ENCODE measurements at places on chromosomes 1 and 21. TPM values are rescaled to one million over a fixed set of nuclear protein-coding genes. Genes with fewer than 3 reads are reported as not detected.
A peak's percentile ranks its signal among the peaks of the same experiment; 100 is the strongest.

The FUCA1 gene
- total RNA-seq: 8.3 TPM

- no peak for DNase-seq
- H3K27ac ChIP-seq: no peak overlapping the region
- no peaks in the 10 kb centered on the region for H3K4me1 ChIP-seq
- H3K27me3 ChIP-seq: peaks cover 3% of the 10 kb centered on the region
- H3K36me3 ChIP-seq: peaks cover 69% of the 10 kb centered on the region
These were observed 96.5 kb upstream of the BTG3 start for GRCh38 chr21:17709266-17709611.

The TCHHL1 gene
- not detected for total RNA-seq

DNA sequence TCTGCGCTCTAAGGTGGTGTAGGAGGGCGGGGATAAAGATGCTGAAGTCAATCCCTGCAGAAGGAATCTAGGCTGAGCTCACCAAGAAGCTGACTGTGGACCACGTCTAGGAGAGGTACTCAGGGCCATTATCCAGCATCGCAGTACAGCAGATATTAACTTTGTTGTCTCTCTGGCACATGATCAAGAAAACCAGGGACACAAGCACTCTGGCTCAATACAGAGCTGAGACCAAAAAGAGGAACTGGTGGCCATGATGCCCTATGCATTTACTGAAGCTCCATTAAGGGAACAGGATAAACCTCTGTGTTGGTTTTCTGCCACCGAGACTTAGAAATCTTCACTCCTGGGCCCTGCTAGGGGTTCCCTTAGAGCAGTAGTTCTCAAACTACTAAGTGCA lies 38.0 kb upstream of the ANGPTL7 start:
- no peak overlapping the region for H3K4me3 ChIP-seq
- no peak overlapping the region for H3K27ac ChIP-seq
- DNase-seq: no peak
- peaks cover 28% of the 10 kb centered on the region for H3K36me3 ChIP-seq

The ACKR1 gene
- 0.63 TPM for total RNA-seq

The CAPZB gene
- total RNA-seq: 380 TPM

DNA sequence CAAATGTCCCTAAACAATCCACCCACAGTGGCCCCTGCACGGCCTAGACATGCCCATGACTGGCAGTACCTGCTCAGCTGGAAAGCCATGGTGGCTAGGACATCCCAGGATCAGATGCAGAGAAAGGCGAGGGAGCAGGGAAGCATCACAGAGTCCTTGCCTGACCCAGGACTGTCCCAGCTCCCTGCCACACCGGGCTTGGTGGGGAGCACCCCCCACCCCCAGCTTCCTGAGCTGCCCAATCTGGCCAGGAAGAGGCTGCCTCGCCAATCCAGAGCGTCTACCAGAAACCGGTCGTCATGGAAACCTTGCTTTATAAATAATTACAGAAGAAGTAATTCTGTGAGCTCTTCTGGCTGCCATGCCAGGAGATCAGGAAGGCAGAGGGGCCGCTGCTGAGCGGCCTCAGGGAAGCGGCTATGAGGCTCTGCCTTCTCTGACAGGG lies 34.8 kb downstream of the ACOT7 start:
- no peak overlapping the region for H3K4me3 ChIP-seq
- DNase-seq: no peak
- H3K4me1 ChIP-seq: peaks cover 49% of the 10 kb centered on the region
- H3K27me3 ChIP-seq: no peaks in the 10 kb centered on the region

DNA sequence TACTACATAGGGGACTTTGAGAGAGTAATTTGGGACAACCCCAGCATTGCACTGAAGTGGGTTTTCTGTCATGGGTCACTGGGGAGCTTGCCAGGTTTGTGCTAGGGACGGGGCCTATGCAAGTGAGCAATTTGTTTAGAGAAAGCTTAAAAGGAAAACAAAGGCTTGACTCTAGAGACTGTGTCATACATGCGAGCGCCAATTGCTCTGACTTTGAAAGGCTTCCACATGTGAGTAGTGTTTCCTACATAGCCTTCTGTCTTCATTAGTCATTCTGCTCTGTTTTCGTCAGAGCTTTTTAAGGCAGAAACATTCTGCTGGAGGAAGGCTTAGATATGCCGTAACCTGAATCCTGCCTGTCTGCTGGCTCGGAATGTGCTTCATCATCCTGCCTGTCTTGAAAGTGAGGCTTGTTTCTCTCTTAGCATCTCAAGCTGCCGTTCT lies 28.4 kb downstream of the TRIM45 start:
- H3K4me1 ChIP-seq: peaks cover 15% of the 10 kb centered on the region
- DNase-seq: no peak
- H3K36me3 ChIP-seq: peaks cover 79% of the 10 kb centered on the region
- peak overlapping the region; percentile 77 for H3K27ac ChIP-seq
- H3K27me3 ChIP-seq: no peaks in the 10 kb centered on the region

DNA sequence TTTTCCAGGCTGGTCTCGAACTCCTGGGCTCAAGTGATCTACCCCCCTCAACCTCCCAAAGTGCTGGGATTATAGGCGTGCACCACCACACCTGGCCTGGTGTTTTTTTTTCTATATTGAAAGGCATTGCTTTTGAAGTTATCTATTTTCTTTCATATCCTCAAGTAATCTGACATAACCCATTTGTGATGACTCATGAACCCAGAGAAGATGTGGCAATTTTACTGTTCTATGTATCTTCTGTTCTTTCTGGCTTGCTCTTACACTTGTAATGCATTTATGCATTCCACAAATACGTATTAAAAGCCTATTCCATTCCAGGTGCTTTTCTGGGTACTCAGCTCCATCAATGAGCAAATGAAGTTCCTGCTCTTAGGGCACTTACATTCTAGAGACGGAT lies 29.9 kb upstream of the ERRFI1 start:
- 0 out of 2 replicates have a peak, but pooled peaks cover 3% of the 10 kb centered on the region for H3K4me1 ChIP-seq
- H3K36me3 ChIP-seq: no peaks in the 10 kb centered on the region
- no peaks in the 10 kb centered on the region for H3K27me3 ChIP-seq
- no peak overlapping the region for H3K4me3 ChIP-seq

- H3K4me1 ChIP-seq: peaks cover 60% of the 10 kb centered on the region
- H3K27ac ChIP-seq: no peak overlapping the region
- H3K36me3 ChIP-seq: no peaks in the 10 kb centered on the region
- DNase-seq: no peak
These were observed 15.7 kb downstream of the ATP1A4 start for GRCh38 chr1:160167056-160167455.

All from WTC11 (cell line).